ENCODE measurements at places on chromosomes 5 and 9. TPM values are rescaled to one million over a fixed set of nuclear protein-coding genes. Genes with fewer than 3 reads are reported as not detected.

CA9 gene
- 29.2 TPM for total RNA-seq

CDKN2B-AS1 gene
- not detected for total RNA-seq

C9orf153 gene
- not detected for total RNA-seq

C7 gene
- not detected for total RNA-seq

IRX2 gene
- not detected for total RNA-seq

LMAN2 gene
- 178 TPM for total RNA-seq

PCDHB11 gene
- 3.9 TPM for total RNA-seq

CER1 gene
- not detected for total RNA-seq

SLF1 gene
- 29.0 TPM for total RNA-seq

ADAMTSL2 gene
- not detected for total RNA-seq

SH3RF2 gene
- total RNA-seq: 0.58 TPM

Data from A375 (cell line).